Stimulated activated CD8-positive, alpha-beta memory T cell treated with anti-CD3 and anti-CD28 coated beads, Interleukin-4, amount 100 ng/mL, for 24 hours (primary cell): ENCODE measurements at places on chromosomes 13 and 19.

- DNase-seq: no peak
Observed at GRCh38 chr13:72990953-72991352, 67.9 kb upstream of the KLF5 start.

DNA sequence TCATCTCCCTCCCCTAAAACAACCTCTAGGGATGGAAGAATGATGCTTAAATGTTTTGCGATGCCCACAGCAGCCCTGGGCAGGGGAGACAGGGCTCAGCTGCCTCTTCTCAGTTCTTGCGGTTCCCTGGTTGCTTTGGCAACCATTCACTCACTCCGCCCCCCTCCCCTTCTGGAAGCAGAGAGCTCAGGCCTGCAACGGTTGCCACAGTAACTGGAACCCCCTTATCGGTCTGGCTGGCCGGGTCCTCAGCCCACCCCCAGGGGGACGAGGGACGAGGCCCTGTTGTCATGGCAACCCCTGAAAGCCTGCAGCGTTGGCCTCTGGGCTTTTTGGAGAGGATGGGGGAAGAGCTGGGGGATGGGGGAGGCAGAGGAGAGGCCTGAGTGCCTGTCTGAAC is 19.5 kb downstream of the NOVA2 start:
- DNase-seq: no peak

DNA sequence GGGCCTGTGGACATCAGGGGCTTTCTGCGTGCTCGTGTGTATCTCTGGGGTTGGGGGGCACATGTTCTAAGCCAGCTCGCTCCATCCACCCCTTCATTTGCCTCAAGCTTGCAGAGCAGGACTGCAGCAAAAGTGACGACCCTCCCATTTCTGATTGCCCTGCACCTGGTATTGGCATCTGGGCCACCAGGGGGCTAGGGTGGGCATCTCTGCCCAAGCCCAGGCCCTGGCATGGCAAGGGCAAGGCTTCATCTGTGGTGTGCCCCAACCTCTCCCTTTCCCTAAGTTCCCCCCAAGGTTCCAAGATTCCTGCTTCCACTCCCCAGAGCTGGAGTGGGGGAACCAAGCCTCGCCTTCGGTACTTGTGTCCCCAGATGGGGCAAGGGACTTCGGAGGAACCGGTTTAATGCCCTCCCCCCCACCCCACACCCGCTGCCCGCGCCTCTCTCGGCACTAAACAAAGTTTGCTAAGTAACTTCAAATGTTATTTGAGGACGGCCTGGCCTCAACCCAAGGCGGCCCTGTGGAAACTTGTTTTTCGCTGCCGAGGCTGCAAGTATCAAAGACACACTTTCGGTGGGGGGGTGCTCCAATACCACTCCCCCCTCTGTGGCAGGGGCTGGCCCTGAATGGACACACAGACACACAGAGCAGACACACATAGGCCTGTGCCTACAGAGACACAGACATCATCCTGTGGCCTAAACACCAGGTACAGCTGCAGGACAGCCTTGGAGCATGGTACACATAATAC is 12.2 kb downstream of the NFIX start:
- no peak for DNase-seq

DNA sequence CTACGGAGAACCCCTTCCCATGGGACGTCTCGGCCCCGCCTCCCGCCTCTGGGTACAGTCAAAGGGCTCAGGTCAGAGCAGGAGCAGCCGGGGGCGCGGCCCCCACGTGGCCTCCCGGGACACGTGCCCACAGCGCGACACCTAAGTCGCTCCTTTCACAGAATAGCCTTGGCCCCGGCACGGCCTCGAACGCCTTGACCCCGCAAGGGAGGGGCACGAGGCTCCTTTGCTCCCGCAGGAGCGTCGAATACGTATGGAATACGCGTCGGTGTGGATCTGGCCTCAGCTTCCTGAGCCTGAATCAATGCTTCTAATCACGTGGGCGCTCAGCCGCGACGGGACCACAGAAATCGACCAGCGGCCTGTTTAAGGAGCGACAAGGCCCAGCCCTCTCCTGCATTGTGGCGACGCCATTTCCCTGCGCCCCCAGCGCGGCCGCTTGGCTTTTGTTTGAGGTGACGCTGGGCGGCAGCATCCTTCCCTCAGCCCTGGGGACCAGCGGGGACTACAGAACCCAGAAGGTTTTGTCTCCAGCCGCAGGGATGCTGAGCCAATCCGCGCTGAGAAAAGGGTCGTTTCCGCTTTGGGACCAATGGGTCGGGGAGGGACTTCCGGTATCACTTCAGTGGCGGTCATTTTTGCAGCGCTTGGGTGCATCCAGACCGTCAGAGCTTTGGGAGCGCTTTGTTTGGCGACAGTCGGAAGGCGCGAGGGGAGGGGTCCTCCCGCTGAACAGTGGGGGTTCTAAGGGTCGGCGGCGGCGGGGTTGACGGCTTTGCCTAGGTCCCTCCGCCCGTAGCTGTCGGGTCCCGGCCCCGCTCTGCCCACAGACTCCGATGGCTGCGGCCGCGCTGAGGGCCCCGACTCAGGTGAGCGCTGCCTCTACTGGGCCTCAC is at the start of gene ZIK1:
ZIK1 (plus strand) TSS at position 625 of the 896 bp plus-strand sequence; CDS start at position 837, 212 bp downstream.
- DNase-seq: peak; percentile 74

DNA sequence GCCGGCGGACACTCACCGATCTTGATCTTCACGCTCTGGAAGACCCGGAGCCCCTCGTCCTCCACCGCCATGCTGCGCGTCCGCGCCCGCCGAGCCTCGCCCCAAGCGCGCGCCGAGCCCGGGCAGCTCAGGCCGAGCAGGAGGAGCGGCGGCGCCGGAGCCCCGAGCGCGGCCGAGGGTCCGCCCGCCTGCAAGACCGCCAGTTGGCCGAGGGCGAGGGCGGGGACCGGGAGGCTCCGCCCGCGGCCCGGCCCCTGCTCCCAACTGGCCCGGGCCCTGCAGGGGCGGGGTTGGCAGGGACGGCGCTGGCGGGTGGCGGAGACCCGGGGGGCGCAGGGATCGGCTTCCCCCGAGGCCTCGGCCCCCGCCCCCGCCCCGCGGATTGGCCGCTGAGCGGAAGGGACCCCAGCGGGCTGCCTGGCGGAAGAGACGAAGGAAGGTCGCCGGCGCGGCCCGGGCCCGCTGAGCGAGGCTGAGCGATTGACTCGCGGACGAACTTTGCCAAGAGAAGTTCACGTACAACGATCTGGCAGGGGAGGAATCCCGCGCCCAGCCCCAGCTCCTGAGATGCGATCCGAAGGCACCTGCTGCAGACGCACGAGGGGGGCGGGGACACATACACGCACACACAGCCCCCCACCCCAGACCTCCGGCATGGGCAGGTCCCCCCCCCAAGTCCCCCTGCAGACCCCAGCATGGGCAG is at the start of gene RASA3:
RASA3 (minus strand) TSS at position 205 of the 703 bp plus-strand sequence; CDS start at position 71, 134 bp downstream.
- no peak for DNase-seq

- DNase-seq: no peak
Observed at GRCh38 chr13:88926890-88927502, 1255.8 kb downstream of the SLITRK5 start.

DNA sequence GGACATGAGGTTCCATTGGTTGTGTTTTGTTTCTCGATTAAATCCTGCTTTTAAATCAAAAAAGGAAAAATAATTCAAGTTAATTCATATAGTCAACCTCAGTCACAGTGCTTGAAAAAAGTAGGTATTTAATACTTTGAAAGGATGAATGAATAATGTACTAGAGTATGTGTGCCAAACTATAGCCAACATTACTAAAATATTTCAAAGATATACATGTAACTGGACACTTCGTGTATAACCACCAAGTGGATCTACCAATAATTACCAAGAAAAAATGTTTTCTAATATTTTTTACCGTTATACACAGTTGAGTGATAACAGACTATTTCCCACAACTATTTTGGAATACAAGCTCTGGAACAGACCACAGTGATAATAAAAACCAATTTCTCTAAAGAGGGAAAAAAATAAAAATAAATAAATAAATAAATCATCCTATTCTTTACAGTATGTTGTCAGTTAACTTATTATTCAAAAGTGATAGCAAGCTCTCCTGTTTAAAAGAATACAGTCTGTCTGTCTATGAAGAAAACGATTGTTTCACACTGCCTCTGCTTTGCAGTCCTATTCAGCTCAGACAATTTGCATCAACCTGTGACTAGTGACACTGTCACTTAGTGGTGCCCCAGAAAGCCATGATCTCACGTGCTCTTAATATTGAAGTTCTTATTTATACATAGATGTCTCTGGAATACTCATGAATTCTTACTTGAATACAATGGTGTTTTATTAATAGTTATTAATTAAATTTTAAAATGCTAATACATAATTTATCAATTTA is 58.2 kb downstream of the UBL3 start:
- DNase-seq: no peak

DNA sequence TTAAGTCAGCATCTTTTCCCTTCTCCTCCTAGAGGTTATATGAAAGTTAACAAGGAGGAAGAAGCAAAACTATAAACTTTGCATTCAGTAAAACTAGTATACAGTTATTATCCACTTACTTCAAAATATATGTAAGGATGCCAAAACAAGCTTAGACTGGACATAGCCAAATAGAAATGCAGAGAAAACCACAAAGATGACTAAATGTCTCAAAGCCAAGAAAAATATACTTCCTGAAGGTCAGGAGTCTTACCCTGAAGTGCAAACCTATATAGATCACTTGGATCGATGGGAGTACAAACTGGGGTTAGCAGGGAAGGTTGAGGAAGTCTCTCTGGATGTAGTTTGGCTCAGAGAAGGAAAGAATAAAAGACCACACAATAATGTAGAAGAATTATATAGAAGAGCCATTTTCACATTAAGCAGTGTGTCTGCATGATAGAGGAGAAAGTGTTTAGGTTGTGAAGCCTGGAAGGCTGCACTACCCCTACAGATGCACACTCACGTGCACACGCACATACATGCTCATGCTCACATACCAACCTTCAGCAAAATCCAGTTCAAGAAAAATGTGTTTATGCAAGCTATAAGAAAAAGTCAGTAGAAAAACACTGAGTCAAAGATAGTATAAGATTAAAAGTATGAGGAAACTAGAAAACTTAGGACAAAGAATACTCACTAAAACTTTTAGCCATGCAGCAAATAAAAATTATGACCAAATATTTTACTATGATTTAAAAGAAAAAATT is 112.1 kb upstream of the RXFP2 start:
- no peak for DNase-seq

DNA sequence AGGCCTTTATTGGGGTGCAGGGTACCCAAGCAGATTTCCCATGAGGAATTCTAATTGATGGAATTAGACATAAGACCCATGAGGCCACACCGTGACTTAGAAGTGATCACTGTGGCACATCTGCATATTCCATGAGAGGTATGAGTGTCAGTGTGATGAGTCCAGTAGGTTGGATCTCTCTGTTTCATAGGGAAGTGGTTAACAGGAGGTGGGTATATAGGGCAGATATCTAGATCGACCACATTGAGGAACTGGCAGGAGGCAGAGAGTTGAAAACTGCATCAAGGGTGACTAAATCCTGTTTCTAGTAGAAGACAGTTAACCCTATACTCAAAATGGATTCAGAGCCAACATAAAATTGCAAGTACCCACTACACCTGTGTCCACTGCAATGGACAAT is 68.6 kb upstream of the MIR17HG start:
- no peak for DNase-seq

- DNase-seq: no peak
Observed at GRCh38 chr19:2646866-2647535, 55.5 kb downstream of the GNG7 start.

DNA sequence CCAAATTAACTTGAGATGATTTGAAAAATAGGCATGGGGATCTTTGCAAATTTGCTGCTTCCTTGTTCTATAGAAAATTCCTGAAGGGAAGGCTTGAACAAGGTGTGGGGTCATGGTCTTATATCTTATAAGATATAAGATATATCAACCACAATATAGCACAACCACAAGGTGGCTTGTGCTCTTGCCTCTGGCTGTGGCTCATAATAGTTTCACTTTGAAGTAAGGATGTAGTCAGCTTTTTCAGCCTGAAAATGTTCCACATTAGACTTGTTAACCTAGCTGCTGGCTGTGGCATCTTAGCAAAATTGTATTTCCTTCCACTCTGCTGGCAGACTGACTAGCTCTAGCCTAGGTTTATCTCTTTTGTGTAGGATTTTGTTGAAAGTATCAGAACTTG is 169.7 kb downstream of the KLF5 start:
- no peak for DNase-seq

DNA sequence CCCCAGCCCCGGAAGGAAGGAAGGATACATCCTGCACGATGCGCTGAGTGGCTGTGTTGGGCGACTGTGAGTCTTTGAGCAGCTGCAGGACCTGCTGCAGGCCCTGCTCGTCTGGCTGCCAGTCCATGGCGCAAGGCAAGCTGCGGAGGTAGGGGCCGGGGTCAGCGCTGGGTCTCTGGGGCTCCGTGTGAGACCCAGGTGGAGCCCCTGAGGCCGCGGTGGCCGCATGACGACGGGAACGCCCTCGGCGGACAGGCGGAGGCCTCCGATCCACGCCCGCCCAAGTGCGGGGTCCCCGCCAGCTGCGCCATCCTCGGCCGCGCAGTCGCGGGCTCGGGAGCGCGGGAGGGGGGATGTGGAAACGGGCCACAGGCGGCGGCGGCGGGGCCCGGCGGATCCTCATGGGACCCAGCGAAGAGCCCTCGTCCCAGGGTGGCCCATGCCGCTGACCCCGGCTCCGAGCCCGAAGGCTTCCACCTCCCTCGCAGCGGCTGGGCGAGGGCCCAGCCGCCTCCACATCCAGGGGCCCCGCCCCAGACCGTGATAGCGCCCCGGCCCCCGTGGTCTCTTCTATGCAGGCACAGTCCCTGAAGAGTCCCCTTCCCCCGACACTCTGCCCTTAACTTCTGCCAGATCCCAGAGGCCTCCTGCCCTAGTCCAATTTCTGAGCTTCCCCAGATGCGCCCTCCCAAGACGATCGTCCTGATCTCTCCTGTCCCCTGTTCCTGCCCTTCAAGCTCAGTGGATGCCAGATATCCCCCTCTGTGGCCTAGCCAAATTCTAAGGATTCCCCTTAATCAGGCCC is 2.7 kb downstream of the TNPO2 start:
- no peak for DNase-seq

GRCh38 chr13:113164492-113164891 is 6.0 kb downstream of the PROZ start:
- DNase-seq: no peak

DNA sequence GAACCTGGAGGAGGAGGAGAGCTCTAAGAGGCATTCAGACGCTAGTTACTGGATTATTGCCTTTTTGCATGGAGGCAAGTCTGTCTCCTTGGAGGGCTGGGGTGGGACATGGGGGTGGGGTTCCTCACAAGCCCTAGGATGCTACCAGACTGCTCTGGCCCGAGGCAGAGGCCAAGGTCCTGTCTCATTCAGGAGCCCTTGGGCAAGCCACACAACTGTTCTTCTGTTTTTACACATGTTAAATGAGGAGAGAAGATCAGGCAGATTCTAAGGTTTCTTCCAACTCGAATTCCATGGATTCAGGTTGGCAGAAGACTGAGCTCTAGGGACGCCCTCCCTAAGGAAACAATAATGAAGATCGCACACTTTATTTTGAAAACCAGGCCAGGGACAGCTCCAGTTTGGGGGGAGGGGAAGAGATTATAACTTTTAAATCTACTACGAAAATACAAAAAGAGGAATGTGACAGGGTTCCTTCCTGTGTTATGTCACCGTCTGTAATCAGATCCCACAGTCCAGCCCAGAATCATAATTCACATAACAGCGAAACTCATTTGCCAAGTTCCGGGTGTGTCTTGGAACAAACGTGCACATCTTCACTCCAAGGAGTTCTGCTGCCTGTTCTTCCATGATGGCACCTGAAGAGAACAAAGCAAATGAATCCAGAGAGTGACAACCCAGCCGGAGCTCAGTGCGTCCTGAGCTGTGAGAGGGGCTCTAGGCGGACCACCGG is 25.2 kb downstream of the IL17D start:
- no peak for DNase-seq
